ENCODE measurements at places on chromosomes 13 and 19.

DNA sequence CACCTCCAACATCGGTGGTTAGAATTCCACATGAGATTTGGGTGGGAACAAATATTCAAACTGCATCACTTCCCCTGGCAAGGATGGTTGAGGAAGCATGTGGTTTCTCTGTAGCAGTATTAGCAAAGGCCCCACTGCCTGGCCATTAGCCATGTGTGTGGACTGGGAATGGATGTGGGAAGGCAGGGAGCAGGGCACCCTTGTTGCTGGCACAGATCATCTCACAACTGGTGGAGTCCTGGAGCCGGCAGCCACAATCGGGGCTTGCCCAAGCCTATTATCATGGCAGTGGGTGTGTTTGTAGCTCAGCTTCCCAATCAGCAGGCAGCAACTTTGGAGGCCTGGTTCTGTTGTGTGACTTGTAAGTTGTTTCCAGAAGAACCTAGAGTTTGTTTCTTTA is 391.9 kb downstream of the DLEU7 start:
- no peak for DNase-seq

- DNase-seq = peak; percentile 28
These were observed 500 bp downstream of the AP3D1 start for GRCh38 chr19:2150794-2151338.

DNA sequence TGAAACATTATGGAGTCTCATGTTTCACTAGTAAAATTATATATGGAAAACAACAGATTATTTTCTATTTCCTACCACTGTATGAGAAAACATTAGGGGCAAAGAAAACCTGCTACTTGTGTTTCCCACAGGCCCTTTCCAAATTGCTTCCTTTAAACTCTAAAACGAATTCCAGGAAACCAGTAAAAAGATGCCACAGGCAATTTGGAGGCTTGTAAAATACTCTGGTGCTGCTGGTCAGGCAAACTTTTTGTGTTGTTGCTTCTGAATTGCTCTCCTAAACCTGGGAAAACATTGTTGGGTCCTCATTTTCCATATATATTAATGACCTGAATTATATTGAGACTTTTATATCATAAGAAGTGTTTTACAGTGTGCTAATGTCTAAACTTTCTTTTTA is 141.5 kb downstream of the TDRD3 start:
- DNase-seq = no peak

- DNase-seq = peak; percentile 86
These were observed 13.8 kb downstream of the METTL21C start for GRCh38 chr13:102680842-102681740.

DNA sequence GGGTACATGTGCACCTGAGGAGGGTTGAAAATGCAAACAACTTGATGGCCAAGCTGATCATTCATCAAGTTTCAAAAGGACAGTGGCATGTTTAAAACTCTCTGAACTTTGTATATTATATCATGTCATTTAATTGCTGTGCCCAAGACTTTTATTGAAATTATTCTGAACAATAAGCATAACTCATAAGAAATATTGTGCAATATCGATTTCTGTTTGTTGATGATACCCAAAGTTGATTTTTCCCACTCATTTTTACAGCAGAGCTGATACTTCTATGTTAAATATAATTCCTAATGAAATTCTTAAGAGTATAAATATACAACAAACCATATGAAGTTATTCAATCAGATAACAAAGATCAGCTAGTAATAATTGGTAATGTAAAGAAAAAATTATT is 49.1 kb downstream of the PCDH17 start:
- DNase-seq = no peak

DNA sequence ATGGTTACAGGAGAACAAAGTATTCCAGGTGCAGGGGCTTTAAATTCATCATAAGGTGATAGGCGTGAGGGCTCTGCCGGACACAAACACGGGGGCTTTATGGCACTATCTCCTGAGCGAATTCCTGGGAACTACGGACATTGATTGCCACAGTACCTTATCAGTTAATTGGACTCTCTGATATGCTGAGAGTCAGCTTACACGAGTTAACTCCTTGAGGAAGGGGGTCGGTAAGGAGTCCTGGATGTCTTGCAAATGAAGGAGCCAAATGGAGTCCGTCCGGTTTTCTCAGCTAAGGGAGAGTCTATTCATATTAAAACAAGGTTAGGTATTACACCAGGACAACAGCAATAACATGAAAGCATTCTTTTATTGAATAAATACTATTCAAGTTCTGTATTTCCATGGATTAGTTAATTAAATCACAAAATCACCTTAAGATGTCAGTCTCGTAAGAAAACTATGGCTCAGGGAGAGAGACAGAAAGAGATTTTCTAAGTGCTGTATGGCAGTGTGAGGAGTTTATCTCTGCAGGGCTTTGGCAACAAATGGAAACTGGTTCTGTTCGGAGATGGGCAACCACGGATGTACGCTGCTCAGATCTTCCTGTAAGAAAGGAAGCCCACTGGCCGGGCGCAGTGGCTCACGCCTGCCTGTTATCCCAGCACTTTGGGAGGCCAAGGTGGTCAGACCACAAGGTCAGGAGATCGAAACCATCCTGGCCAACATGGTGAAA is 26.2 kb upstream of the HIF3A start:
- DNase-seq = no peak

GRCh38 chr13:39417131-39417530 is 185.9 kb downstream of the LHFPL6 start:
- DNase-seq = no peak

DNA sequence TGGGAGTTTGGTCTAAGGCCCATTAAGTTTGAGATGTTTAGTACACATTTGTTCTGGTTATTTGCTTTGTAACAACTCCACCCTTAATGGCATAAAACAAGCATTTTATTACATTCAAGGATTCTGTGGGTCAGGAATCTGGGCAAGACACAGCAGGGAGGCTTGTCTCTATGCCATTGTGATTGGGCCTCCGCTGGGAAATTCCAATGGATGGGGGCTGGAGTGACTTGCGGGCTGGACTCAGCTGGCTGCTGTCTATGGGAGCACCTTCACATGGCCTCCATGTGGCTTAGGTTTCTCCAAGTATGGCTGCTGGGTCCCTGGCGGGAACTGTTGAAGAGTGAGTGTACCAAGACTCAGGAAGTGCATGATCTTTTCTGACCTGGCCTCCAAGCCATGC is 159.0 kb downstream of the PAN3 start:
- DNase-seq = no peak

All from NCI-H2171 treated with DMSO at 0.1 percent for 48 hours (cell line).